Naive thymus-derived CD4-positive, alpha-beta T cell (primary cell): ENCODE measurements at places on chromosomes 1 and 21. TPM values are rescaled to one million over a fixed set of nuclear protein-coding genes. Genes with fewer than 3 reads are reported as not detected.

HTR1D gene
- total RNA-seq: not detected in 2 replicates

CFHR5 gene
- total RNA-seq: not detected

LCE1D gene
- not detected in 2 replicates for total RNA-seq

CRYAA gene
- not detected for total RNA-seq

NTMT2 gene
- not detected in 2 replicates for total RNA-seq

L1TD1 gene
- total RNA-seq: 0.11 TPM

RGS8 gene
- total RNA-seq: not detected

S100A7 gene
- not detected for total RNA-seq

LCE1F gene
- not detected for total RNA-seq

GBP3 gene
- total RNA-seq: 31.9 TPM

OR2L2 gene
- 0.10 and 0.17 TPM in 2 replicates for total RNA-seq

LCE1C gene
- total RNA-seq: not detected

SPOCD1 gene
- total RNA-seq: 0.38 TPM

GRCh38 chr1:151526735-151527525 is 13.2 kb upstream of the TUFT1 start:
- no peak overlapping the region for H3K27ac ChIP-seq

GRCh38 chr1:229666585-229666984 is 40.5 kb downstream of the URB2 start:
- peaks cover 13% of the 10 kb centered on the region for H3K4me1 ChIP-seq
- H3K27me3 ChIP-seq: no peaks in the 10 kb centered on the region
- H3K4me3 ChIP-seq: no peak overlapping the region
- H3K27ac ChIP-seq: no peak overlapping the region
- H3K36me3 ChIP-seq: no peaks in the 10 kb centered on the region

DNA sequence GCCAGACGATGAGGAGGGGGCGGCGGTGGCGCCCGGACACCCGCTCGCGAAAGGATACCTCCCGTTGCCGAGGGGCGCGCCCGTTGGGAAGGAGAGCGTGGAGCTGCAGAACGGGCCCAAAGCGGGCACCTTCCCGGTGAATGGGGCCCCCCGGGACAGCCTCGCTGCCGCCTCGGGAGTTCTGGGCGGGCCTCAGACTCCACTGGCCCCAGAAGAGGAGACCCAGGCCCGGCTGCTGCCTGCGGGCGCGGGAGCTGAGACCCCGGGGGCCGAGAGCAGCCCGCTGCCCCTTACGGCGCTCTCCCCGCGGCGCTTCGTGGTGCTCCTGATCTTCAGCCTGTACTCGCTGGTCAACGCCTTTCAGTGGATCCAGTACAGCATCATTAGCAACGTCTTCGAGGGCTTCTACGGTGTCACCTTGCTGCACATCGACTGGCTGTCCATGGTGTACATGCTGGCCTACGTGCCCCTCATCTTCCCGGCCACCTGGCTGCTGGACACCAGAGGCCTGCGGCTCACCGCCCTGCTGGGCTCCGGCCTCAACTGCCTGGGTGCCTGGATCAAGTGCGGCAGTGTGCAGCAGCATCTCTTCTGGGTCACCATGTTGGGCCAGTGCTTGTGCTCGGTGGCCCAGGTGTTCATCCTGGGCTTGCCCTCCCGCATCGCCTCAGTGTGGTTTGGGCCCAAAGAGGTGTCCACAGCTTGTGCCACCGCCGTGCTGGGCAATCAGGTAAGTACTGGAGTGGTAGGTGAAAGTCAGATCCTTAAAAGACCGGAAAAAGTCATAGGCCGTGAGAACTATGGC is 588 bp downstream of the FLVCR1 start:
- peaks cover 16% of the 10 kb centered on the region for H3K4me1 ChIP-seq
- H3K27ac ChIP-seq: peak overlapping the region; percentile 68
- H3K4me3 ChIP-seq: peak overlapping the region; percentile 72
- no peak for DNase-seq

DNA sequence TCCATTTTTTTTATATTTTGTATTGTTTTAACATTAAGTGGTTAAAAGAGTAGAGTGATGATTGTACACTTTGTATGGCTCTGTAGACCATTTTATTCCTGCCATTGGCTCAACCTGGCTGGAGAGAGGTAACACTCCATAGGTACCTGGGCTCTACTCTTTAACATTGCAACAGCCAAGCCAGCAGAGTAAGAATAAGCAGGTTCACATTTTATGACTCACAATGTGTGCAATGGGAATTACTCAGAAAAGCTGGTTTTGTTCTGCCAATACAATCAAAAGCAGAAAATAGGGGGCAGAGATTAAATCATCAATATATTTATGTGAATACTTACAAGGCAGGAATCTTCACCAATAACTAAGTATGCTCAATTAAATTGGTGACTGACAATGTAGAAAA is 1324.0 kb downstream of the AMY1C start:
- no peak for DNase-seq
- H3K36me3 ChIP-seq: no peaks in the 10 kb centered on the region
- H3K27me3 ChIP-seq: no peaks in the 10 kb centered on the region
- no peak overlapping the region for H3K4me3 ChIP-seq
- H3K4me1 ChIP-seq: no peaks in the 10 kb centered on the region

GRCh38 chr1:46522184-46522968 is 29.1 kb downstream of the KNCN start:
- H3K27ac ChIP-seq: no peak overlapping the region
- no peaks in the 10 kb centered on the region for H3K4me1 ChIP-seq
- no peak for DNase-seq
- no peak overlapping the region for H3K4me3 ChIP-seq
- H3K27me3 ChIP-seq: no peaks in the 10 kb centered on the region

- no peaks in the 10 kb centered on the region for H3K36me3 ChIP-seq
- H3K4me3 ChIP-seq: no peak overlapping the region
- H3K27ac ChIP-seq: no peak overlapping the region
- no peak for DNase-seq
Measured at GRCh38 chr1:73948055-73948454, 249.9 kb downstream of the LRRIQ3 start.

DNA sequence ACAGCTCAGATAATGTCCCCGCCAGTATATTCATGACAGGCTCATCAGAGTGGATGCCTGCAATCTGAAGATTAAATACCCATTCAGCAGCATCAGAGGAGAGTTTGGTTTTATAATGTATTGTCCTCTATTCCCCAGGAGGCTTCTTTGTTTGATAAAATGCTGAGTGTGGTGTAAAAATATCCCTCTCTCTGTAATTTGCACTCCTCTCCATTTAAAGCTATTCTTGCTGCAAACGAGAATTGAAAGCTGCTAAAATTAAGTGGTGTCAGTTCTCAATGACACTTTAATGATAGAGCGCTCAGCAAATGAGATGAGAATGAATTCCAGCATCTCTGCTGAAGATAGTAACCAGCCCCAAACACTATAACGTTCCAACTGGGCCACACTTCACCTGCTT is 205.7 kb upstream of the RRP15 start:
- H3K4me3 ChIP-seq: no peak overlapping the region
- DNase-seq: no peak
- H3K36me3 ChIP-seq: no peaks in the 10 kb centered on the region
- no peaks in the 10 kb centered on the region for H3K4me1 ChIP-seq
- H3K27ac ChIP-seq: no peak overlapping the region
- no peaks in the 10 kb centered on the region for H3K27me3 ChIP-seq

DNA sequence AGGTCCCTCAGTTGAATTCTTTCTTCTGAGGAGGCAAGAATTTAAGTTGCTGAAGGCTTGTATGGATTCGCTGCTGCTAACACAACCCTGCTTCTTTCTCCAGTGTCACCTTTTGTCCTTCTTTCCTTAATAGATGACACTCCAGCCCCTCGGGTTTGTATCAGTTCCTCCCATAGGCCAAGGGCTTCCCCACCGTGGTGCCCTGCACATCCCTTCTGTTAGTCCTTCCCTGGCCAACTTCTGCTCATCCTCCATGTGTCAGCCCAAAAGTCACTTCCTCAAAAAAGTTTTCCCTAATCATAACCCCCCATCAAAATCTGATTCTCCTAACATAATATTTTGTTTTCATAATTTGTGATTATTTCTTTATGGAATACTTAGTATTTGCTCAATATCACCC is 190.4 kb downstream of the RHOU start:
- no peaks in the 10 kb centered on the region for H3K36me3 ChIP-seq
- no peak overlapping the region for H3K27ac ChIP-seq
- no peaks in the 10 kb centered on the region for H3K4me1 ChIP-seq
- no peaks in the 10 kb centered on the region for H3K27me3 ChIP-seq
- no peak overlapping the region for H3K4me3 ChIP-seq

GRCh38 chr1:244841273-244841927 is 5.9 kb downstream of the COX20 start:
- H3K27ac ChIP-seq: peak overlapping the region; percentile 18
- no peaks in the 10 kb centered on the region for H3K27me3 ChIP-seq
- no peak for DNase-seq

DNA sequence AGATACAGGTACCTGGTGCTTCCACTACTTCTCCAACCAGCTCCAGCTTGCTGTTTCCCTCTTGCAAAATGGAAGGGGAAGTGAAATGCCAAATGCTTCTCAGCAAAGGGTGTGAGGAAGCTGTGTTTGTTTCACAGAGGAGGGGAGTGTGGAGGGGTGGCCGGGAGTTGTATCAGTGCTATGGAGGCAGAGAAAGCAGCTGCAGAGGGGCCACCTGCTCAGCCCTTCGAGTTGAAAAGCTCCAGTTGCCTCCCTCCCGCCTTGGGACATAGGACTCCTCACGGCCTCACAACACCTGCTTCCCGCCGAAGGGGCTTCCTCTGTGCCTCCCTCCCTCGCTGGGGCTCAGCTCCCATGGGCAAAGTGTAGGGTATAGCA is 12.1 kb upstream of the LINGO4 start:
- H3K27ac ChIP-seq: no peak overlapping the region
- H3K27me3 ChIP-seq: no peaks in the 10 kb centered on the region
- H3K36me3 ChIP-seq: no peaks in the 10 kb centered on the region
- H3K4me1 ChIP-seq: peaks cover 27% of the 10 kb centered on the region
- DNase-seq: no peak

GRCh38 chr21:45110873-45111624 is 36.7 kb downstream of the ADARB1 start:
- DNase-seq: no peak
- H3K36me3 ChIP-seq: no peaks in the 10 kb centered on the region
- H3K4me1 ChIP-seq: no peaks in the 10 kb centered on the region

DNA sequence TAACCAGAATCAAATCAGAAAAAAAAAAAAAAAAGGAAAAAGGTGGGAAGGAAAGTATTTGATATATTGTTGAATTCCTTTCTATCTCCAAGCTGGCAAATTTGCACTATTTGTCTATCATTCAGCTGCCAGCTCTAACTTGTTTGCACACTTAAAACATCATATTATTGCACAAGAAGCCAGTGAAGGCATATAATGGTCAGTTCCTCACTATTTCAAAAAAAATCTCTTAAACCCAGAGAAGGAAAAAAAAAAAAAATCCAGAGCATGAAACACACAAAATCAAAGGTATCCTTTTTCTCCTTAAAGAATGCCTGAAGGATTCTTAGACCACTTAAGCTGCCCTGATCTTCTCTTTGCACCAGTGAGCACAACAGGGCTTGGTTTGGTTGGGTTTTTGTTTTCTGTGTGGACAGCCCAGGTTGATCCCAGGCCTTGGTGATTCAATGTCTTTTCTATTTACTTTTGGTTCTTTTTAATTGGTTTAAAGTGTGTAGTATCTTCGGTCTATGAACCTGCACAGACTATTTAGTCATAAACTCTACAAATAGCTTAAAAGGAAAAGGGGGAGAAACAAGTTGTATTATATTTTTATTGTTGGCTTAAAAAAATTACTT is 40.2 kb downstream of the DUSP10 start:
- H3K27me3 ChIP-seq: no peaks in the 10 kb centered on the region
- H3K4me3 ChIP-seq: no peak overlapping the region
- no peaks in the 10 kb centered on the region for H3K36me3 ChIP-seq
- peaks cover 8% of the 10 kb centered on the region for H3K4me1 ChIP-seq

DNA sequence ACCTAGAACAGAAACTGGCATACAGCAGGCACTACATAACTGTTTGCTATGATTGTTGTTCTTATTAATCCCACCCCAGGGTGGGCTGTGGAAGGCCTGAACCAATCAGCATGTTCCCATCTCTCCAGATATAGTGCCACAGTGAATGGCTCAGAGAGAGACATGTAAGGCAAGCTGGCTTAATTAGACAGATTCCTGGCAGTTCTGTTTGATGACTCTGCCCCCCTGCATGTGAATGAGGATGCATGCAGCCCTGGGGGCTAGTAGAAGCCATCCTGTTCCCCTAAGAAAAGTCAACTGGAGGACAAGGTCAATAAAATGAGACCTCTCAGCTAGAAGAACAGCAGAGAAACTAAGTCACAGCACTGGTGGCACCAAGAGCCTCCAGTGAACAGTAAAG is 130.3 kb downstream of the GLIS1 start:
- no peak overlapping the region for H3K27ac ChIP-seq
- H3K36me3 ChIP-seq: no peaks in the 10 kb centered on the region
- no peak overlapping the region for H3K4me3 ChIP-seq
- no peaks in the 10 kb centered on the region for H3K27me3 ChIP-seq
- peaks cover 9% of the 10 kb centered on the region for H3K4me1 ChIP-seq

DNA sequence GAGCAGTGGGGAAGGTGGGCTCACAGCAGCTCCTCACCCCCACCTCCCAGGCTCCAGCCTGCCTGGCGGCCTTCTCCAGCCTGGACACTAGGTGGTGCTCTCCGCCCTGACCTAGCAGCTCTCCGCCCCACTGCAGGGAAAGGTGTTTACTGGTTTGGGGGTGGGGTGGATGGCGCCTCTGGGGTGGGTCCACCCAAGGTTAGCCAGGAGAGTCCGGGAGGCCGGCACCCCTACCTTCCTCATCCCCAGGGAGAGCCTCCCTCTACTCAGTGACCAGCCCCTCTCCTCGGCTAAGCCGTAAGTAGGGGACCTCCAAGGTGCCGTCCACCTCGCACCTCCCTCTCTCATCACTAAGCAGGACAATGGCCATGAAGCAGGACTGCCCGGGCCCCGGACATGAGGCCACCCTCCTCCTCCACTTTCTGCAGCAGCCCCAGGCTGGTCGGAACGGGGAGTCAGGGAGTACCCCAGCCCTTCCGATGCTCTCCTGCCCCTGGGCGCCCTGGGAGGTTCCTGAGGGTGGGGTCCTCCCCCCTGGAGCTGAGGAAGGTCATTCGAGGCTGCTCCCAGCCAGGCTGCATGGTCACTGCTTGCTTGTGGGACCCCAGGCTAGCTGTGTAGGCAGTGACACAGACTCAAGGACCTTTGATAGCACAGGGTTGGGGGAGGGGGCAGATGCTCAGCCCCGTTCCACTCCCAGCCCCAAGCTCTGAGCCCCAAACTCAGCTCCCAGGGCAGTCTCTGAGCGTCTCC is 101.4 kb upstream of the VAMP3 start:
- no peak overlapping the region for H3K27ac ChIP-seq
- peak; percentile 53 for DNase-seq
- H3K36me3 ChIP-seq: no peaks in the 10 kb centered on the region
- no peaks in the 10 kb centered on the region for H3K27me3 ChIP-seq

GRCh38 chr1:34235594-34235993 is 58.9 kb downstream of the C1orf94 start:
- no peaks in the 10 kb centered on the region for H3K36me3 ChIP-seq
- no peak overlapping the region for H3K4me3 ChIP-seq
- no peak for DNase-seq
- no peak overlapping the region for H3K27ac ChIP-seq

- no peak overlapping the region for H3K4me3 ChIP-seq
- H3K27me3 ChIP-seq: no peaks in the 10 kb centered on the region
- no peaks in the 10 kb centered on the region for H3K4me1 ChIP-seq
- no peaks in the 10 kb centered on the region for H3K36me3 ChIP-seq
Measured at GRCh38 chr1:20470194-20470593, 15.8 kb downstream of the CAMK2N1 start.

GRCh38 chr1:67300561-67300960 is 7.1 kb upstream of the IL12RB2 start:
- H3K36me3 ChIP-seq: no peaks in the 10 kb centered on the region
- H3K4me3 ChIP-seq: no peak overlapping the region
- DNase-seq: no peak
- H3K4me1 ChIP-seq: no peaks in the 10 kb centered on the region

- no peaks in the 10 kb centered on the region for H3K36me3 ChIP-seq
- H3K27ac ChIP-seq: peak within 1 kb of the TSS; percentile 25
- no peaks in the 10 kb centered on the region for H3K27me3 ChIP-seq
- peaks cover 32% of the 10 kb centered on the region for H3K4me1 ChIP-seq
- no peak for DNase-seq
Measured at GRCh38 chr1:173206816-173207568, at the start of gene TNFSF4. TNFSF4 (minus strand) TSS chr1:173207331; CDS start chr1:173207176, 155 bp downstream.
